ENCODE measurements at places on chromosomes 5 and 9.

DNA sequence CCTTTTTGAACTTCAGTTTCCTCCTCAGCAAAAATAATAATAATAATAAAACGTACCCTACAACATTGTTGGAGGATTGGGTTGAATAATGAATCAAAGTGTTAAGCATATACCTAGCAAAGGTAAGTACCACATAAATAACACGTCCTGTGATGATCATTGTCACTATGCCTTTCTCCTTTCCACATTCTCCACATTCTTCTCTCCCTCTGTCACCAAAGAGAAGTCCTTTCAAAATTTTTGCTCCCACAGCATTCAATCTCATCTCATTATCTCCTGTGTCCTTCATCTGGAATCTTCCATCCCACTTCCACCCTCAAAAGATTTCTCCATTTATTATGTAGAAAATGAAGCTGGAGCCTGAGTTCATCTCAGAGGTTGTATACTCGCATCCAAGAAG, 7.2 kb upstream of the ALDOB start:
- DNase-seq, result no peak

DNA sequence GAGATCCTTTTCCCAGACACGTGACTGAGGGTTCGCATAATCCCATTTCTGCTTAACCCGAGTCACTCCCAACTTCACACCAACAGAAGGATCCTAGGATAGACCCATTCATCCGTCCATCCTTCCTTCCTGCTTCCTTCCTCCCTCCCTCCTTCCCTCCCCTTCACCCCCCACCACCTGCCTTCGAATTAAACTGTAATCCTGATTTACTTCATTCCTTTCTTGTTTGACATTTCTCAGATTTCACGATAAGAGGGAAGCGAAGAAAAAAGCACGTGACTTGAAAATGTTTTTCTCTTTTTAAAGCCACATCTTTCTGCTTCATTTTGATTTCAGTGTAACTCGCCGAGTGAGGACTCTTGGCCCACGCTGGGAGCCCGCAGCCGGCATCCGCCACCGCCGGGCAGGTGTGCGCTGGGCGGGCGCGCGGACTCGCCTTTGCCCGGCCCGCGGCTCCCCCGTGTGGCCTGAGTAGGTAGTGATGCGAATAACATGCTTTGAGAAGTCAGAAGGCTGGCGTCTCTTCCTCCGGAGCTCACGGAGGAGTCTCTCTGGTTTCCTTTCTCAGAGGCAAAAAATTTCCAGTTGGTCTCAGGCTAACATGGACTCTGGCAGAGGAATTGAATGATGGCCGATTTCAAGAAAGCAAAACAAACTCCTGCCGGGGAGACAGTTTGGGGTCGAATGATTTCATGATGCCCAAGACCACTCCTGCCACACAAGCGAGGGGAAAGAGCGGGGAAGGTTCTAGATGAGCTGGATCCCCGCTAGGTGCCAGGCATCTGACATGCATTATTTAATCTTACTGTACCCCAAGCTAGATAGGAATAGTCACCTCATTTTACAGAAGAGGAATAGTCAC, 117.7 kb downstream of the SLC12A2 start:
- peak; percentile 74 for DNase-seq

- DNase-seq, result no peak
Observed at GRCh38 chr5:140883373-140883772, 1.4 kb downstream of the PCDHA13 start.

DNA sequence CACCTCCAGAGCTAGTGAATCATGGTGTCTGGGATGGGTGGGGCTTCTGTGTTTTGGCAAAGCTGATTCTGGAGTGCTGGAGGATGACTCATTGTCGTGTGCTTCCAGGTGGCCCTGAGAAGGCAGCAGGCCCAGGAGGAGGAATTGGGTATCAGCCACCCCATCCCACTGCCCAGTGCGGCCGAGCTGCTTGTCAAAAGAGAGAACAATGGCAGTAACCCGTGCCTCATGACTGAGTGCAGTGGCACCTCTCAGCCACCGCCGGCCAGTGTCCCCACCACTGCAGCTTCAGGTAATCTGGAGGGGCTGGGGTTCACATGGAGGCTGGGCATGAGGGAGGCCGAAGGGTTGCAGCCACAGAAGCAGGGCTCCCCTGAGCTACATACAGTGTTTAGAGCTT, 5.4 kb downstream of the DMRT1 start:
- no peak for DNase-seq

DNA sequence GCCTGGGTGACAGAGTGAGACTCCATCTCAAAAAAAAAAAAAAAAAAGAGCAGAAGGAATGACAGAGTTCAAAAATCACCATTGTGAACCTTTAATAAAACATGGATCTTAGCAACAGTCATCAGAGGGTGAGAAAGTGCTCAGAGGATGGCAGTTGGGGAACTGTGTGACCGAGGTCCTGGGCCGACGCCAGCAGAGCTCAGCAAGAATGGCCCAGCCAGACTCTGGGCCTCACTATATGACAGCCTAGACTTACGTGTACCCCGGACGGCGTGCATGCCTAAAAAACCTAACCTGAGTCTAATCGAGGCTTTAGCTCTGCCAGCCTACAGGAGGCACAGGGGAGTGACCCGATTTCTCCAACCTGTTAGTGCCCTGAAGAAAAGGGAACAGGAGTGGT, 64.3 kb downstream of the MVB12B start:
- no peak for DNase-seq

GRCh38 chr9:93126825-93127368, 7.2 kb downstream of the NINJ1 start:
- DNase-seq, result no peak

GRCh38 chr5:14356305-14356704, 213.2 kb downstream of the TRIO start:
- no peak for DNase-seq

DNA sequence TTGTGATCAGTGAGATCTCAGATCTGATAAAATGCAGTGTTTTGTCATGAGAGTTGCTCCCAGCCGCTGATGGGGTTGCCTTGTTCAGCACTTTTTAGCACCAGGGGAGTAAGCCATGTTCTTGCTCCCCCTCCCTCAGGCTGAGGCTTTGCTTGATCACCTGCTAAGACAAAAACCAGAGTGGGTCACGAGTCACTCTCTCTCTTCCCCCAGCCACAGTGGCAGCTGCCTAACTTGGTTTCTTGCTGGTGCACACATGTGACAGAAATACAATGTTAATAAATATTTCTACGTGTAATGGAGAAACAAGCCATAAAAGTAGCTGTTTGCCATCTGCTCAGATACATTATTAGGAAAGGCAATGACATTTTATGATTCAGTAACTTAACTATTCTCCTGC, 212.4 kb upstream of the DMRT1 start:
- no peak for DNase-seq

GRCh38 chr5:177538876-177539275, 15.5 kb downstream of the FAM193B start:
- no peak for DNase-seq

GRCh38 chr5:79875230-79875629, 115.8 kb downstream of the MTX3 start:
- no peak for DNase-seq

- DNase-seq, result no peak
Observed at GRCh38 chr5:160260881-160261815, 31.8 kb downstream of the FABP6 start.

- no peak for DNase-seq
Observed at GRCh38 chr5:36607114-36607571, 737 bp downstream of the SLC1A3 start.

- no peak for DNase-seq
Observed at GRCh38 chr5:34059977-34060376, 17.0 kb upstream of the C1QTNF3 start.

- no peak for DNase-seq
Observed at GRCh38 chr9:34830068-34830467, 120.1 kb upstream of the CCL21 start.

DNA sequence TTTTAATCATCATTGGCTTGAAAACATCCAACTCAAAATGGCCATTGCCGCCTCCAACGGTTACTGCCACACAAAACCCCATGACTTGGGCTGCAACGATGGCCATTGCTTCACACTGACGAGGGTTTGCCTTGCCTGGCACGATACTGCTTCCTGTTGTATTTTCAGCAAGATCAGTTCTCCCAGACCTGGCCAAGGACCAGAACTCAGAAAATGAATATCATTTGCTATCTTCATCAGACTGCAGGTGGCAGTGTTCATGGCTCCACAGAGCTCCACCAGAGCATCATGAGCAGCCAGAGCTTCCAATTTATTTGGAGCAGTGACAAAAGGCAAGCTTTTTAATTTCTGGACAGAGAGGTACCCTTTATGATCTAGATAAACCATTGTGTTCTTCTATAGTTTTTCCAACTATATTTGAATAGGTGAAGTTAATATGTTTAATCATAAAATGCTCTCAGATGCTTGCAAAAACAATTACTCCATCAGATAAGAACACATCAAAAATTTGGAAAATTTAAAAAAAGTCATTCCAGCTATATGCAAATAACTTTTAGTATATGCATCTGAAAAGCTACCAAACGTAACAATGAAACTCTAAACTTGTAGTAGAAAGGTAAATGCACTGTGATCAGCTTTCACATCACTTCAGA, 10.4 kb downstream of the AMACR start:
- DNase-seq, result no peak

DNA sequence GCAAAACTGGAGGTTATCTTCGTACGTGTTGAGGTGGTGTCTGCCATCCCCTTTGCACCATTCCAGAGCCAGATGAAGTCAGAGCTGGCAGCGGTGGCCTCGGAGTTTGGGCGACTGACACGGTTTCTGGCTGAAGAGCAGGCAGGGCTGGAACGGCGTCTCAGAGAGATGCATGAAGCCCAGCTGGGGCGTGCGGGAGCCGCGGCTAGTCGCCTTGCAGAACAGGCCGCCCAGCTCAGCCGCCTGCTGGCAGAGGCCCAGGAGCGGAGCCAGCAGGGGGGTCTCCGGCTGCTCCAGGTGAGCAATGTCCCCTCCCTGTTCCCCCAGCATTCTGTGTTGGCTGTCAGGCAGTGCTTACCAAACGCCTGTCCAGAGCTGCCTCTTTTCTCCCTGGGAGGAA, 9.5 kb downstream of the TRIM41 start:
- DNase-seq, result no peak

Measured in stimulated activated CD8-positive, alpha-beta memory T cell treated with anti-CD3 and anti-CD28 coated beads, Interleukin-2, amount 100 ng/mL, for 48 hours (primary cell).